ENCODE measurements at places on chromosomes 1 and 21.

- no peak for DNase-seq
Measured at GRCh38 chr1:75203415-75204277, 69.5 kb downstream of the LHX8 start.

GRCh38 chr21:16838331-16838730, 674.5 kb upstream of the CXADR start:
- no peak for DNase-seq

GRCh38 chr1:57633056-57633455, 209.2 kb upstream of the DAB1 start:
- DNase-seq, result no peak

DNA sequence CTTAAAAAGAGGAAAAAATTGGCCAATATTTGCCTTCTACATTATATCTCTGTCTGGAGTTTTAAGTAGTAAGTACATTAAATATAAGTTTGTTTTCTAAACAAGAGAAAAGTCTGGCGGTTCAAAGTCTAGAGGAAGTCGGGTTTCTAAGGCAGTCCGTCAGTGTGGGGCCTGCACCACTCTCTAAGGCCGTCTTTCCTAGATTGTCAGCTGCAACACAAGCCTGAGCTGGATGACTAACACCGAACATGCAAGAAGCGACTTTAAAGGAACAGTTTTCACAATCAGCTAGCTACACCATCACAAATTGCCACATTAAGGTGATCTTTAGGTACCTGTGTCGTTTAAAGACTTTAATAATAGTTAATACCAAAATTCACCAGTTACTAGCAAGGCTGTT, 19.6 kb downstream of the CCSAP start:
- no peak for DNase-seq

DNA sequence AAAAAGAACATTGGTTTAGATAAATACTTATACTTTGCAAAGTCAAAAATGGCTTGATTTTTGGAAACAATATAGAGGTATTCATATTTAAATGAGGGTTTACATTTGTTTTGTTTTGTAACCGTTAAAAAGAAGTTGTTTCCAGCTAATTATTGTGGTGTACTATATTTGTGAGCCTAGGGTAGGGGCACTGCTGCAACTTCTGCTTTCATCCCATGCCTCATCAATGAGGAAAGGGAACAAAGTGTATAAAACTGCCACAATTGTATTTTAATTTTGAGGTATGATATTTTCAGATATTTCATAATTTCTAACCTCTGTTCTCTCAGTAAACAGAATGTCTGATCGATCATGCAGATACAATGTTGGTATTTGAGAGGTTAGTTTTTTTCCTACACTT, 65.3 kb upstream of the SAMD13 start:
- no peak for DNase-seq

DNA sequence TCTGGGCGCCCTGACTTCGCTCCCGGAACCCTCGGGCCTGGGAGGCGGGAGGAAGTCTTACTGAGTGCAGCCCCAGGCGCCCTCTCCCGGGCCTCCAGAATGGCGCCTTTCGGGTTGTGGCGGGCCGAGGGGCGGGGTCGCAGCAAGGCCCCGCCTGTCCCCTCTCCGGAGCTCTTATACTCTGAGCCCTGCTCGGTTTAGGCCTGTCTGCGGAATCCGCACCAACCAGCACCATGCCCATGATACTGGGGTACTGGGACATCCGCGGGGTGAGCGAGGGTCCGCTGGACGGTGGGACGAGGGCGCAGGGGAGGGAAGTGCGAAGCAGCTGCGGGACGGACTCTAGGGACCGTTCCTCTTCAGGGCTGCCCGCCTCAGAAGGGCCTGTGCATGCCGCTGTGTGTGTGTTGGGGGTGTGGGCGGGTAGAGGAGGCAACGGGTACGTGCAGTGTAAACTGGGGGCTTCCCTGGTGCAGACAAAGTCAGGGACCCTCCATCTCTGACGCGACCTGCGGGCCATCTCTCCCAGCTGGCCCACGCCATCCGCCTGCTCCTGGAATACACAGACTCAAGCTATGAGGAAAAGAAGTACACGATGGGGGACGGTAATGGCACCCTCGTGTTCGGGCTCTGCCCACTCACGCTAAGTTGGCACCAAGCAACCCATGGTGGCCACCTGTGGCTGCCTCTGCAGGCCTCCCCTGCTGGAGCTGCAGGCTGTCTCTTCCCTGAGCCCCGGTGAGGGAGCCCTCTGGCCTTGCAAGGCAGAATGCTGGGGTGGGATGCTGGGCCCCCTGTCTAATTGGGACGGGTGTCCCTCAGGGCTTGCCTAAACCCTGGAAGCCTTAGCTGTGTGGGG, at the start of gene GSTM1:
Gene GSTM1, plus strand, starts transcription at position 177 of the 859 bp plus-strand sequence. Its CDS starts 57 bp downstream, at position 234.
- no peak for DNase-seq

All from central memory CD8-positive, alpha-beta T cell (primary cell).